ENCODE measurements at places on chromosomes 5 and 9. TPM values are rescaled to one million over a fixed set of nuclear protein-coding genes. Genes with fewer than 3 reads are reported as not detected.

GFPT2 gene
- 1.1 TPM for total RNA-seq

KCNT1 gene
- 0.51 TPM for total RNA-seq

DNA sequence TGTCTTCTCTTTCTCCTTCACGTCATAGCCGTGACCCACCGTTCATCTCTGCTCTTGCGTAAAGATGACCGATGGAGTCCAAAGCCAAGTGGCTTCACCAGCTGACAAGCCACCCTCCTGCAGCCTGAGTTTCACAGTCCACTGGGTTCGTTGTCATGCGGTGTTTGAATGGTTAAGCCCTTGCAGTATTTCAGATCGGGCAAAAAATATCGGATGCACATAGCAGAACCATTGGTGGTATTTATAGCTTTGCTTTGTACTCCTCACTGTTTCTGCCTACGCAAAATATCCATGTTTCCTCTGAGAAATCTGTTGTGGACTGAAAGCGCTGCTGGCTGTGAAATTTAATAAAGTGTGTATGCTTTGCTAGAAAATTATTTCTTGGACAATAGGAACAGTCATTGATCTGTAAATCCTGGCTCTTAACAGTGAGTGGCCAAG lies 34.5 kb upstream of the NCS1 start:
- no peak for DNase-seq

DNA sequence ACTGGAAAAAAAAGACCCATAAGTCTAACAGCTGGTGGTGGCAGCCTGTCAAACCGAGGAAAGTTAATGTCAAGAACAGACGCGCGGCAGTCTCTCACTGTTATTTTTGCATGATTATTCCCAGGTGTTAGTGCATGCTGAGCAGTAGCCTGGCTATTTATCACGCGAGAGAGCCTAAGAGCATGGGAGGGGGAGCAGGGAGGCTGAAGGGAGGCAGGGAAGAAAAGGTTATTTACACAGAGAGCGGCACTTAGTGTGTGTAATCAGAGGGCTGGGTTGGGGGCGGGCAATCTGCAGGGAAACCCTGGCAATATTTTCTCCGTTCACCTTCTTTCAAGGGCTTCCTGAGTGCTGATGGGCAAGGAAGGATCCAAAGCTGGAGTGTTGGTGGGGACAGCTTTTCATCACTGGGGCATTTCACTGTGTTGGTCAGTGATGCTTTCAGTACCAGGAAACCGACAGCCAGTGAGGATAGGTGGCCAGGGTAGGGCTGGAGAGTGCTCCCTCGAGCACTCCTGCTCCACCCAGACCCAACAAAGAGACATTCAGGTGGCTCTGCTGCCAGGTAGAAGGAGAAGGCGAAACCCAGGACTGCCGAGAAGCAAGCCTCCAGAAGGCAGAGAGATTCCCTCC lies 39.6 kb downstream of the ZNF608 start:
- DNase-seq: peak; percentile 30

DNA sequence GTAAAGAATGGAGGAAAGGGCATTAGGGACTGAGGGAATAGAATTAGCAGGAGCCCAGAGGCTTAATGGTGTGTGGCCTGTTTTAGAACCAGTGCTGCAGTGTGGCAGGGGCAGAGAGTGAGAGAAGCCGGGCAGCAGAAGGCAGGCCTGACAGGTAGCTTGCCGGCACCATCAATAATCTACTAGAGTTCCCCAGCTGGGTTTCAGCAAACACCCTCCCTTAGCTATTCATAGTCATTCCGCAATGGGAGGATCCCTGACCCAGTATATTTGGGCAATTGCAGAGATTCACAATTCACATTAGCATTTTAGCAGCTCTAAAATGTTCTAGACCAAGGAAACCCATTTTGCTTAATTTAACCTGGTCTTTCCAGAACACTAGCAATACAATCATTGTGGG lies 227.8 kb downstream of the ARRDC3 start:
- no peak for DNase-seq

DNA sequence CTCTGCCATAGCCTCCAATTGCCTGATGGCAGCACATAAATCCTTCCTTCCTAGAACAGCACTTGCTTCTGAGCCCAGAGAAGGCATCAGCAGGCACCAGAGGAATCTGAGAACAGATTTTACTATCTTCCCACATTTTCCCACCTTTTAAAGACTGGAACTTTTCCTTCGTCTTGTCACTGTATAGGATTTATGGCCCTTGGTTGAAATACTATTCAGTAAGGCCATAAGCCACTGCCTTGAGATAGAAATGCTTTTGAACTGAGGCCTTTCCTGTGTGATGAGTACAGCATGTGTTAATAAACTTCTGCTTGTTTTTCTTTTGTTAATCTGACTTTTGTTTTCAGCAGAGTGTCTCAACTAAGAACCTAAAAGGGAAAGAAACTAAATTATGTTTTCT lies 84.3 kb downstream of the MRPS27 start:
- no peak for DNase-seq

GRCh38 chr9:92664394-92665152 lies 5.4 kb downstream of the IPPK start:
- DNase-seq: no peak

KIAA0825 gene
- total RNA-seq: 3.1 TPM

- no peak for DNase-seq
Observed at GRCh38 chr9:37464006-37464405, 1.2 kb downstream of the ZBTB5 start.

DNA sequence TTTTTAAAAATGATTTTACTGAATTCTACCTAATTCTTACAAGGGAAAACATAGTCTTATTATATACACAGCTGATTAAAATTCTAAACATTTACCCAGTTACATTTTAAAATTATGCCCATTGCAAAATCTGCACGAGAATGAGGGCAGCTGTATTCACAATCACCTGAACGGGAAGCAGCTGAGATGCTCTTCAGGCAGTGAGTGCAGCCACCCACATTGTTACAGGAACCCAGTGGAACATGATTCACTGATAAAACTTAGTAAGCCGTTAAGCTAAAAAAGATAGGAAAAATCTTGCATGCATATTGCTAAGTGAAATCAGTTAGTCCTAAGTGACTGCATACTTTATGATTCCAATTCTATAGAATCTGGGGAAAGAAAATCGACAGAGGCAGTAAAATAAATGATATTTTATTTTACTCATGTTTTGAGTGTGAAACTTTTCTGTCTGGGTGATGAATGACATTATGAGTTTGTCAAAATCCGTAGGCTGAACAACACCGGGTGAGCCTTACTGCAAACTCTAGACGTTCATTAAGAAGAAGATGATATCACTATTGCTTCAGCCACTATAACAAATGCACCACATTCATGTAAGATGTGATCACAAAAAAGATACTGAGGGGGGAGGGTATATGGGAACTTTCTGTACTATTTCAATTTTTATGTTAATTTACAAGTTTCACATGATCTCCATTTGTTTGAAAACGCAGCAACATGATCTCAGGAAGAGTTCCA lies 39.1 kb upstream of the FLT4 start:
- DNase-seq: no peak

HSPB3 gene
- total RNA-seq: 0.51 TPM

DNA sequence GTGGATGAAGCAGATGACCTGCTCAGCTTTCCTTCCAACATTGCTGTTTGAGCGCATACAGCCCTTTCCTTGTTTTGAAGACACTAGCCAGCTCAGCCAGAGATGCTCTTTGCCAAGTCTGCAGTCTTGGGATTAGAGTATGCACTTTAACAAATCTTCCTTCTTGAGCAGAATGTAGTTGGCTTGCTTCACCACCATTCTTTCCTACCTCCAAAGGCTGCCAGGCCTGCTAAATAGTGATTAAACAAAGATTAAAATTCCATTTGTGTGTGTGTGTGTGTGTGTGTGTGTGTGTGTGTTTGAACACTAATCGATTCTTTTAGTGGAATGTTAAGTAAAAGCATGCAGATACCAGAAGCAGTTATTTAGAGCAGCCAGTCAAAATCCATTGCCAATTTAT lies 97.6 kb downstream of the GALNT10 start:
- no peak for DNase-seq

GAS1 gene
- 336 TPM for total RNA-seq

- no peak for DNase-seq
Observed at GRCh38 chr5:21173526-21173925, 1185.5 kb upstream of the CDH18 start.

GRCh38 chr5:142106061-142106460 lies 2.5 kb upstream of the NDFIP1 start:
- DNase-seq: no peak

- no peak for DNase-seq
Observed at GRCh38 chr5:158943057-158943456, 156.7 kb downstream of the EBF1 start.

- no peak for DNase-seq
Observed at GRCh38 chr9:82757924-82758323, 305.0 kb downstream of the RASEF start.

GPRIN1 gene
- 6.5 TPM for total RNA-seq

SLC27A6 gene
- 0.04 TPM for total RNA-seq

DNA sequence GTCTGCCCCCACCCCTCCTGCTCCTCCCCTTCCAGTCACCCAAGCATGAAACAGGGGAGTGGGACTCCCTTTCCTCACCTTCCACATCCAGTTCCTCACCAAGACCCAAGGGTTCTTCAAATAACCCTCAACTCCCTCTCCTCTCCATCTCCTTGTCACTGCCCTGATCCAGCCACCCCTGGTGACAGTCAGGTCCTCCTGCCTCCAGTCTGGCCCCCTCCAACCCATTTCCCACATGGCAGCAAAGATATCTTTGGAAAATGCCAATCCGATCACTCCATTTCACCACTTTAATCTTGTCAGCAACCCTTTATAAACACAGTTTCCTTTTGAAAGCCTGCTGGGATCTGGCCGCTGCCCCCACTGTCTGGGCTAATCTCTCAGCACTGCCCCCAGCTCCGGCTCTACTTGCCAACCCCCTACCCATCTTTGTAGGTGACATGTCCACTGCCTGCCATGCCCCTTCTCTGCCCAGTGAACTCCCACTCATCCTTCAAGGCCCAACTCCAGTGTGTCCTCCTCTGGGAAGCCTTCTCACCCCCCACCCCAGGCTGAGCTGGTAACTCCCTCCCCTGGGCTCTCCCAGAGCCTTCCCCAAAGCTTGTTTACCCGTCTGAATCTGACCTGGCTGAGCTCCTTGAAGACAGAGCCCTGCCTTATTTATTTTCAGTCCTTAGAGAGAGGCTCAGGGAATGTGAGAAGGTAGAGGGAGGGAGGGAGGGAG lies 781 bp upstream of the MYOZ3 start:
- DNase-seq: no peak

DNA sequence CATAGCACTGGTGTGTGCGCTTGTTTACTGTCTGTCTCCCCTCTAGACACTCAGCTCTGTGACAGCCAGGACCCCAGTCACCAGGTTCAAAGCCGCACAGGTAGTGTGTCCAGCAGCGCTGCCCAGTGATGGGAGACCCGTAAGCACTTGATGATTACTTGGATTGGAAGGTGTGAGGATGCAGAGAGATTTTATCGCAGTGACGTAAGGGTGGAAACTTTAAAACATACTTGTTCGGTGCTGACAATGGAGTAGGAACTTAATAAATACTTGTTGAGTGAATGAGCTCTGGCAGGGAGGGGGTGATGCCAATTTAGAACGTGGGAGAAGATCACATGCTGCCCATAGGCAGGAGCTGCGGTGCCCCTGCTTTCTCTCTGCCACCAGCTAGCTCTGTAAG lies 99.2 kb upstream of the PITX1 start:
- DNase-seq: no peak

- DNase-seq: no peak
Observed at GRCh38 chr5:118862596-118862995, 125.8 kb downstream of the DTWD2 start.

GRCh38 chr9:110688329-110688728 lies 19.7 kb downstream of the MUSK start:
- DNase-seq: no peak

Data from SJCRH30 (cell line).